ENCODE measurements at places on chromosomes 7 and 10.

DNA sequence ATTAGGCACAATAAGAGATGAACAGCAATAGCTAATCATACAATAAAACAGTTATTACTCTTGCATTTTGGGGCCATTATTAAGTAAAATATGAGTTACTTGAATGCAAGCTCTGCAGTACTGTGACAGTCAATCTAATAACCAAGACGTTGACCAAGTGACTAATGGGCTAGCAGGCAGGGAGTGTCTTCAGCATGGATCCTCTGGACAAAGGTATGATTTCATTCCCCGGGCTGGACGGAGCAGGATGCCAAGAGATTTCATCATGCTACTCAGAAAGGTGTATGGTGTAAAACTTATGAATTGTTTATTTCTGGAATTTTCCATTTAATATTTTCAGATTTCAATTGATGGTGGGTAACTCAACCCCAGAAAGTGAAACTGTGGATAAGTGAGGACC, 80.9 kb downstream of the SHH start:
- DNase-seq, result no peak

DNA sequence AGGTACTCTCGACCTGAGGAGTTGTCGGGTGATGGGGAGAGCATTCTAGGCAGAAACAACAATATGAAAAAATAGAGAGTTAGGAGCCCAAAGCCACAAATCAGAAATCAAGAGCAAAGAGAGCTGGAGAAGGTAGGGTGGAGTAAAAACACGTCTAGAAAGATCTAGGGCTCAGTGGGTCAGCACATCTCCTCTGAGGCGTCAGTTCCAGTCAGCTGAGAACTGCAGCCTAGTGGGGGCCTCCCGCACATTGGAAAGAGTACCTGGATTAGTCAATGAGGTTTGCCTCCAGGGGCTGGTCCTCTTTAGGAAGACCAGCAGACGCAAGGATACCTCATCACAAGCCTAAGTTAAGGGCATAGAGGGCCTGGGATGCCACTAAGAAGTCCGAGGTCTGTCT, 113.2 kb upstream of the LANCL2 start:
- DNase-seq, result no peak

DNA sequence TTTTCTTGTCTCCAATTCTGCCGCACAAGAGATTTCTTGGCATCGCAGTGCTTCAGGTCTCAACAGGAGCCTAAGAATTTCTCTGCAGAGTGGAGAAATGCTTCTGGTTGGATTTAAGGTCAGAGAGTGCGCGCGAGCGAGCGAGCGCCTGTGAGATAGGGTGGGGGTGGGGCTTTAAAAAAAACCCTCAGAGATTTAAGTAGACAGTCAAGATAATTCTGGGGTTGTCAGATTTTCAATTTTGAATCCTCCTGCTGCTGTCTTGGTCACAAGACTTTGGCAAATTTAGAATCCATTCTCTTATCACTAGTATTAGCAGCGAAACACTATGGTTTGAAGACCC, 49.7 kb downstream of the CPEB3 start:
- peak; percentile 59 for DNase-seq

DNA sequence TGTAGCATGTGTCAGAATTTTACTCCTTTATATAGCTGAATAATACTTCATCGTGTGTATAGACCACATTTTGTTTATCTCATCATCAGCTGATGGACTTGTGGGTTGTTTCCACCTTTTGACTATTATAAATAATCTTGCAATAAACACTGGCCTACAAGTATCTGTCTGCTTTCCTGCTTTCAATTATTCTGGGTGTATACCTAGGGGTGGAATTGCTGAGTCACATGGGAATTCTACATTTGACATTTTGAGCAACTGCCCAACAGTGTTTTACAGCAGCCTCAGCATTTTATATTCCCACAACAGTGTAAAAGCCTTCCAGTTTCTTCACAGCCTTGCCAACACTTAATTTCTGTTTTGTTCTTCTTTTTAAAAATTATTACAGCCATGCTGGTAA, 200.3 kb upstream of the PRSS1 start:
- peak; percentile 21 for DNase-seq

DNA sequence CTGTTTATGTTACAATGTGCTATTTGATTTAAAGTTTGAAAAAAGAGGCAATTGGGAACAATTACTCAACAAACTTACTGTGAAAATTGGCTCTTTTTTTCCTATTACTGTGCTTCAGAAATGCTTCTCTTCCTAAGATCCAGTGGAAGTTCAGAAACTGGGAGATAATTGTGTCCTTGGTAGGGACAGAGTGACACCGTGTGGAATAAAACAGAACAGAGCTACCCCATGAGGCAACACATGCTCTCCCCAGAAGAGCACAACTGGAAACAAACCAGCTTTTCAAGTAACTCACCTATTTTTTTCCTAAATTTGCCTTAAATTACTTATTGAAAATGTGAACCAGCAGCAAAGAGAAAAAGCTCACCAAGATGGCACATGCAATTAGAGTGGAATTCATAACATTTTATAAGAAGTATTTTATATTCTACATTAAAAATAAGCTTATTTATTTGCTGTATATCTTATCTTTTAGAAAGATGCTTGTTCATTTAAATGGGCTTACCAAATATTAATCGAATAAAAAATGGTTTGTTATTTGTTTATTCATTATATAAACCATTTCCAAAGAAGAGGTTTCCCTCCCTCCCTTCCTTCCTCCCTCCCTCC, 346.1 kb upstream of the ANKRD30A start:
- DNase-seq, result peak; percentile 26

- DNase-seq, result no peak
Measured at GRCh38 chr10:78739444-78740053, 329.2 kb upstream of the ZMIZ1 start.

DNA sequence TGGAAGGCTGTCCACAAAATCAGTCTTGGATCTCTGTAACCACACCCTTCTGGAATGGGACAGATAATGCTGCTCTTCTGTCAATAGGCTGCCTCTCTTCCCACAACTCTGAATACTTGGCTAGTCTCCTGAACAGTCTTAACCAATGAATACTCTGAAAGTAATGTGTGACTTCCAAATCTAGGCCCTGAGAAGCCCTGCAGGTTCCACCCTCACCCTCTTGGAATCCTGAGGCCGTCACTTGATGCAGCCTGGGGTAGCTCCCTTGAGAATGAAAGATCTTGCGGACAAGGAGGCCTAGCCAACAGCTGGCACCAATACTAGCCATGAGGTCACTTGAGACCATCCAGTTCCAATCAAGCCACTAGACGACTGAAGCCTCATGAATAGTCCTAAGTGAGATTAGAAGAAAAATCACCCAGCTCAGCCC, 109.2 kb downstream of the ARHGAP12 start:
- DNase-seq, result peak; percentile 29

DNA sequence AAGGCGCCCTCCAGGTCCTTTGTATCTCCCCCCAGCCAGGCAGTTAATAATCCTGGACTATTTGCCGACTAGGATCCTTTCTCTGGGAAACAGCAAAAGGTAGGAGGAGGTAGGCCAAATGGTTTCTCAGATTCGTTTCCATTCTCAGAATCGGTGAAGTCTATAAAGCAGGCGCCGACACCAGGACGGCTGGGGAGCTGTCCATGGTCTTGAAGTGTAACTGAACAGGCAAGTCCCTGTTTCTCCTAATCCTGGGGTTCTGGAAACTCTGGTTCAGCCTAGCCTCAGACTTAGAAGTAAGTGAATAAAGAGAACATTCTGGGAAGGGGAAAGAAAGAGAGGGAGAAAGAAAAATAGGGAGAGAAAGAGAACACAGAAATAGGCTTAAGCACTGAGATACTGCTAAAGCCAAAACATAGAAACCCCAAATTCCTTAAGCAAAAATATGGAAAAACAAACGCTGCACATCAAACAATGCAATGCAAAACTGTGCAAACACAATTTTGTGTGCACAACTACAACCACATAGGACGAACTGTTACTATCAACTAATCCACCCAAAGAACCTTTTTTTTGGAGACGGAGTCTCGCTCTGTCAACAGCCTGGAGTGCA, 11.1 kb upstream of the INA start:
- peak; percentile 83 for DNase-seq

GRCh38 chr10:110802551-110803238, 69.0 kb upstream of the PDCD4 start:
- peak; percentile 67 for DNase-seq
